Muscle of arm (tissue), 14 donors: ENCODE measurements at places on chromosomes 5 and 9. TPM values are rescaled to one million over a fixed set of nuclear protein-coding genes. Genes with fewer than 3 reads are reported as not detected.

DNA sequence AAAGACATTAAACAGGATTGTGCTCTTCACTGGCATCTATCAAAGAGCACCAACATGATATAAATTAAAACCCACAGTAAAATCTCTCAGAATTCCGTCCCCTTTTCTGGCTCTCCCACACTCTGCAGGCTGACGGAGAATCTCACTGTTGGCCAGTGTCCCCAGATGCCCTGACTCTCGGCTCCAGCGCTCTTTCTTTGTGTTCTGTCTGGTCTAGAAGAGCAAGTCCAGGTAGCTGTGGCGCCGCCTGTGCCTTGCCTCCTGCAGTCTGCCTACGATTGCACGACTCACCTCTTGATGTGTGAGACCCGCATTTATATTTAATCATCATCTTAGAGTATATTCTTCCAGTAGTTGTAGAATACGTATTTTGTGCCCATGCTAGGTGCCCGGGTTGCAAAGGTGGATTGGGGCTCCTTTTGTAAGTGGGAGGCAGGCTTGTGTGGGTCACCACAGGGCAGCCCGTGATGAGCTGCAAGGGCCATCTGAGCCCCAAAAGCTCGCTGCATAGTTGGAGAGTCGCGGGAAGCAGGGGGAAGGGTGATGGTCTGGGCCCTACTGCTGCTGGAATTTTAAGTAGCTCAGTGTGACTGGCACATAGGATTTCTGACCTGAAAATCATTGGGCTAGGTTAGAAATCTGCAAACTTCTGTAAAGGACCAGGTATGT lies 55.6 kb downstream of the EHMT1 start:
- DNase-seq, result no peak

Gene CRHBP
- 1.1 TPM for polyA plus RNA-seq

DNA sequence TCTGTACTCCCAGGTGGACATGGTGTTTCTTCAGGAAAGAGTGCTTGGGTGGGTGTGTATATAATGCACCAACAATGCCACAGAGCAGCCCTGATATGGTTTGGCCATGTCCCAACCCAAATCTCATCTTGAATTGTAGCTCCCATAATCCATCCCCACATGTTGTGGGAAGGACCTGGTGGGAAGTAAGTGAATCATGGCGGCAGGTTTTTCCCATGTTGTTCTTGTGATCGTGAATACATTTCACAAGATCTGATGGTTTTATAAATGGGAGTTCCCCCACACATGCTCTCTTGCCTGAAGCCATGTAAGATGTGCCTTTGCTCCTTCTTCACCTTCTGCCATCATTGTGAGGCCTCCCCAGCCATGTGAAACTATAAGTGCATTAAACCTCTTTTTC lies 158.5 kb downstream of the NR3C1 start:
- DNase-seq, result no peak

Gene DAB2IP
- polyA plus RNA-seq, result 38.2 TPM

Gene TDRD7
- 5.1 TPM for polyA plus RNA-seq

DNA sequence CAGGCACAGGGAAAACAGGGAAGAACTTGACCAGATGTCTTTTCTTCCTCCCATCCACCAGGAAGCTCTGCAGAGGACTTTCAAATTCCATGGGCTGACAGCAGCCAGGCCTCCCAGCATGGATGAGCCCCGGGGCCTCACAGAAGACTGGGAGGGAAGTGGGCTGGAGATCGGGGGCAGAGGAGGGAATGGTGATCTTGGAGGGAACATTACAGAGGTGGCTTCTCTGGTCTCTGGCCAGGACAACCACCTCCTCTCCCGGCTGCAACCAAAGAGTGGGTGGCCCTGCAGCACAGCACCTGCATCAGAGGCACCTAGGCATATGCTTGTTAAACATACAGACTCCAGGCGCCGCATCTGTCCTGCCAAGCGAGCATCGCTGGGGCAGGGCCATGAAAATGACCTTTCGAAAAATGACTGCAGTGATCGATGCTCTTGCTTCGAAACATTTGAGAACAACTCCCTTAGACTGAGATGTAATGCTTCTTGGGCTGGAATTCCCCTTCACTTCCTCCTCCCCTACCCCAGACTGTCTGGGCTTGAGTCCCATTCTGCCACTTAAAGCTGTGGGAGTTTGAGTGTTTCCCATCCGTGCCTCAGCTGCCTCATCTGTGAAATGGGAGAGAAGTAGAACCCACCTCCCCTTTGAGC lies 68.7 kb upstream of the UNC5A start:
- no peak for DNase-seq

DNA sequence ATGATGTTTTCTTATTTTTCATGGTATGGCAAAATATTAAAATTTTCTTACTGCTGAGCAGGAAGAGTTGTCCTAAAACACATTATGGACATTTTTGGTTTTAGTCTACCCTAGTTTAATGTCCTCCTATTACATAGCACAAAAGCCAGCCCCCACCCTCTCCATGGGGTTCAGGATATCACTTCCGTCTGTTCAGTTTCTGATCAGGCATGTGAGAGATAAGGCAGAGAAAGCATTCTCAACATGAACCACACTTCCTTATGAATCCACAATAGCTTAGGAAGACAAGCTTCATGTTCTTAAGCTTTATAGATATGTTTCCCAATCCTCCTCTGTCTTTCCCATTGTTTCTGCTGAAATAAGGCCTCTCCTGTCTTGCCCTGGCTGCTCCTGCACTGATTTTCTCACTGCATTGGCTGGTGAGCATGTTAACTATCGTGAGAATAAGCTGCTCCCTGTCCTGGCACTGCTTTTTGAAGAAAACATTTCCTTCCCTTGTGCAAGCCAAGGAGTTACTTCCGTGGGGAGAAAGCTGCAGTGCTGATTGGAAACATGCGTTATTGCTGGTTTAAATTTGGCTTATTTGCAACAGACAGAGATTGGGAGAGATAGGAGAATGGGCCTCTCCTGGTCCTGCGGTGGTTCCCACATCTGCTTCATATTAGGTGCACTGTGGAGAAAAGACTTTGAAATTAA lies 260.3 kb upstream of the RPS23 start:
- no peak for DNase-seq

Gene C9orf153
- polyA plus RNA-seq, result 0.31 TPM

- DNase-seq, result peak; percentile 44
Observed at GRCh38 chr9:21060919-21061561, 16.7 kb downstream of the IFNB1 start.

DNA sequence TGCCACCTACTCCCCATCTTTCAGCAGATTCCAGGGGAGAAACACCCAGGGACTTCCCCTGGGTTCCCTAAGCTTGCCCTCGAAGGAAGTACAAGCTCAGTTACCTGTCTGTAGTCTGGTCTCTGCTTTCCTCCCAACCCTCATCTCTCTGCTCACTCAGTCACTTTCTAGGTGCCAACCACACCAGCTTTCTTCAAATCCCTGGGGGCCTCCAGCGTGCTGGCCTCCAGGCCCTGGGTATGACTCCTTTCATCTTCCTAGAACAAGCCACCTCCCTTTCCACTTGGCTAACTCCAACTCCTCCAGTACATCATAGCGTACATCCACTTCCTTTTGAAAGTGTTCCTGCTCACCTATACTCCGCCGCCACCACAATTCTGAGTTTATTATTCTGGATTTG lies 222.6 kb downstream of the SNX18 start:
- no peak for DNase-seq

GRCh38 chr5:128397876-128398275 lies 140.2 kb downstream of the FBN2 start:
- DNase-seq, result no peak

DNA sequence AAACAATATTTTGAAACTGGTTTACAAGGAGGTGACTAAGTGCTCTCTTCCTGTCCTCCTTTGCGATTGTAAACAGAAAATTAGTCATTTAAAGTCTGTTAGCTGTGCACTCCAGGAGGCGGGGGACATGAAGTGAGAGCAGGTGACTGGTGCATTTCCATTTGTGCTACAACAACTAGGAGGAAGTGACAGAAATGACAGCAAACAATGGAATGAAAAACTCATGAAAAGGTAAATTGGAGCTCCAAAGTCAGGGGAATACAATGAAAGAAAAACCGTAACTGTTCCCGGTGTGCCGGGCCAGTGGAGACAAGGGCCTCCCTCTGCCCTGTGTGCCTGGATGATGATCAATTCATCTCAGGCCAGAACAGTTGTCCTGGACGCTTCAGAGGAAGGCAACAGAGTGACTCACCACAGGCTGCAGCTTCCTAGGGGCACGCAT lies 439.9 kb downstream of the GADD45G start:
- no peak for DNase-seq

- no peak for DNase-seq
Observed at GRCh38 chr5:127572930-127573329, 55.5 kb downstream of the PRRC1 start.

Gene ARL14EPL
- not detected for polyA plus RNA-seq
